ENCODE measurements at places on chromosomes 7 and 10. TPM values are rescaled to one million over a fixed set of nuclear protein-coding genes. Genes with fewer than 3 reads are reported as not detected.

The CUZD1 gene
- total RNA-seq, result 2.9 TPM

The AGFG2 gene
- 42.5 TPM for total RNA-seq

The KIAA1549 gene
- 14.1 TPM for total RNA-seq

The CEP55 gene
- 96.4 TPM for total RNA-seq

The LBX1 gene
- total RNA-seq, result 0.15 TPM

The SEMA4G gene
- total RNA-seq, result 4.7 TPM

The EPDR1 gene
- total RNA-seq, result 86.6 TPM

- no peak overlapping the region for H3K27ac ChIP-seq
Measured at GRCh38 chr7:6579446-6579845, 2.2 kb downstream of the ZDHHC4 start.

- H3K36me3 ChIP-seq, result no peaks in the 10 kb centered on the region
- H3K27ac ChIP-seq, result peak overlapping the region; percentile 95
- no peaks in the 10 kb centered on the region for H3K27me3 ChIP-seq
- H3K4me1 ChIP-seq, result peaks cover 10% of the 10 kb centered on the region
- DNase-seq, result no peak
Measured at GRCh38 chr10:88974446-88975376, 15.9 kb upstream of the FAS start.

DNA sequence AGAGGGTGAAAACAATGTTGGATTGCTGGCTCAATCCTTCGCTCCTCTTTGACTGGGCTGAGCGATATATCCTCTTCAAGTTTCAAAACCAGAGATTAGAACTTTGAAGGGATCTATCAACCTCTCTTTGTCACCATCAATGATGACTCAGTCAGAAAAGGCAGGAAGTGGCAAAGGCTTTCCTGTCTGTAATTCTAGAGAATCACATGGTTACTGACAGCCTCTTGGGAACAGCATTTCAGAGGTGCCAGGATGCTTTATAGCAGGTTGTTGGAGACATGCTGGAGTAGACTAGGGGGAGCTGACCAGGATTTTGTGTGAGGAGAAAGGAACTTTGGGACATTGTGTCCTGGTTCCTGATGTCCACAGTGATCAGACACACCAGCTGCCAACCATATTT lies 81.3 kb downstream of the PRKCQ start:
- DNase-seq, result no peak
- H3K36me3 ChIP-seq, result no peaks in the 10 kb centered on the region
- no peak overlapping the region for H3K27ac ChIP-seq
- no peak overlapping the region for H3K4me3 ChIP-seq
- H3K4me1 ChIP-seq, result no peaks in the 10 kb centered on the region

DNA sequence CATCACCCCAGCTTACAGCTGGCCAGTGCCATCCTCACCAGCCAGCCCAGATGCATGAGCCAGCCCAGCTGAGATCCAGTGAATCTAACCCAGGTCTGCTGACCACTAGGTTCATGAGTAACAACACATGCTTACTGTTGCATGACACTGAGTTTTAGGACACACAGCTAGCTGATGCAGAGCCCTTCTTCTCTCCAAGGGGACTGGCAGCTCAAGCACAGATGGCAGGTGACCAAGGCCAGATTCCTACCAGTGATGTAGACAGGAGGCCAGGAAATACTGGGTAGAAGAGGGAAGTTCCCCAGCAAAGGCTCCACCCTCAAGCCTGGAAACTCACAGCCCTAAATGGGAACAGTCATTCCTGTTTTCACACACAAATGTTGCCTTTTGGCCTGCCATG lies 236.6 kb downstream of the GRID1 start:
- H3K27me3 ChIP-seq, result no peaks in the 10 kb centered on the region
- no peak for DNase-seq
- H3K4me3 ChIP-seq, result no peak overlapping the region
- no peaks in the 10 kb centered on the region for H3K4me1 ChIP-seq
- no peak overlapping the region for H3K27ac ChIP-seq

DNA sequence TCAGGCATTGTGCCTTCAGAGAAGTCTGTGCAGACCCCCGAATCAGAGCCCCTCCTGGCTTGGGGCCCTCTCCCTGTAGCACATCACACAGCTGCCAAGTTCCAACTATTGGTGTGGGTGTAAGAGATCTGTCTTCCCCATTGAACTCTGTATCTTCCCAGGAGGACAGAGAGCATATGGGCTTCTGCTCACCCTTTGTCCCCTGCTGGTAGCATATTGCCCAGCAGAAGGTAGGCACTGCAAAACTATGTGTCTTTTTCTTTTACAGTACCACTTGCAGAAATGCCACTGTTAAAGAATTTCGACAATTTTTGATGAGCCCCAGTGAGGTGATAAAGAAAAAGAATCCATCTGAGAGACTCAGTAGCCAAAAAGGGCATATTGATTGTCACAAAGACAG lies 59.6 kb downstream of the NPY start:
- no peaks in the 10 kb centered on the region for H3K4me1 ChIP-seq
- no peaks in the 10 kb centered on the region for H3K27me3 ChIP-seq
- H3K27ac ChIP-seq, result no peak overlapping the region
- H3K4me3 ChIP-seq, result no peak overlapping the region
- DNase-seq, result no peak

- peaks cover 30% of the 10 kb centered on the region for H3K4me1 ChIP-seq
- H3K27ac ChIP-seq, result no peak overlapping the region
- no peaks in the 10 kb centered on the region for H3K27me3 ChIP-seq
- peaks cover 8% of the 10 kb centered on the region for H3K36me3 ChIP-seq
- DNase-seq, result no peak
Measured at GRCh38 chr10:99393683-99394082, 36.7 kb downstream of the GOT1 start.

DNA sequence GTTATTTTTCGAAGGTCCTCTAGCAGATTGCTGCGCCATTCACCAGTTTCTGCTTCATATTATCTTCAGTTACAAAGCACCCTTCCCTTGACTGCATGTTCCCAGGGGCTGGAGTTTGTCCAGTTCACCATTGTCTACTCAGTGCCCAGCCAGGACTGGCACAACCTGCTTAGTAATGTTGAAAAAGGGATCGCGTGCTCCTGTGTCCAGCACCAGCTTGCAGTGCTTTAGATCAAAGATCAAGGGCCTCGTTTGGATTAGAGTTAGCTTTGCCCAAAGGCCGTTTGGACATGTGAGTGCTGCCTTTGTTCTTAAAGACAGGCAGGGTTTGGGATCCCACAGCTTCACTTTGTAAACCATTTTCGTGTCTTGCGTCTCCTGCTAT lies 867 bp downstream of the ATP6V0E2 start:
- H3K36me3 ChIP-seq, result no peaks in the 10 kb centered on the region
- H3K27me3 ChIP-seq, result no peaks in the 10 kb centered on the region
- DNase-seq, result no peak
- H3K4me3 ChIP-seq, result peak overlapping the region; percentile 88
- H3K4me1 ChIP-seq, result peaks cover 12% of the 10 kb centered on the region

GRCh38 chr7:68700414-68700813 lies 897.9 kb upstream of the AUTS2 start:
- H3K27ac ChIP-seq, result no peak overlapping the region
- H3K36me3 ChIP-seq, result no peaks in the 10 kb centered on the region
- H3K4me1 ChIP-seq, result no peaks in the 10 kb centered on the region
- H3K4me3 ChIP-seq, result no peak overlapping the region
- DNase-seq, result no peak

DNA sequence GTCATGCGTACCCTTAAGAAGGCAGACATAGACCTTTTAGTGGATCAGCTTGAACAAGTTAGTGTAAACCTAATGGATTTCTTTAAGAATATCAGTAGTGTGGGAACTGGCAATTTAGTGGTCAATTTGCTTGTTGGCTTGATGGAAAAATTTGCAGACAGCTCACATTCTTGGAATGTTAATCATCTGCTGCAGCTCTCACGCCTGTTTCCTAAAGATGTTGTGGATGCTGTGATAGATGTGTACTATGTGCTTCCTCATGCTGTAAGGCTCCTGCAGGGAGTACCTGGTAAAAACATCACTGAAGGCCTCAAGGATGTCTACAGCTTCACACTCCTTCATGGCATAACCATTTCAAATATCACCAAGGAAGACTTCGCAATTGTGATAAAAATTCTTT lies 103.4 kb downstream of the ABCA13 start:
- no peak overlapping the region for H3K27ac ChIP-seq
- DNase-seq, result no peak
- H3K4me1 ChIP-seq, result no peaks in the 10 kb centered on the region
- peaks cover 14% of the 10 kb centered on the region for H3K27me3 ChIP-seq
- H3K4me3 ChIP-seq, result no peak overlapping the region

DNA sequence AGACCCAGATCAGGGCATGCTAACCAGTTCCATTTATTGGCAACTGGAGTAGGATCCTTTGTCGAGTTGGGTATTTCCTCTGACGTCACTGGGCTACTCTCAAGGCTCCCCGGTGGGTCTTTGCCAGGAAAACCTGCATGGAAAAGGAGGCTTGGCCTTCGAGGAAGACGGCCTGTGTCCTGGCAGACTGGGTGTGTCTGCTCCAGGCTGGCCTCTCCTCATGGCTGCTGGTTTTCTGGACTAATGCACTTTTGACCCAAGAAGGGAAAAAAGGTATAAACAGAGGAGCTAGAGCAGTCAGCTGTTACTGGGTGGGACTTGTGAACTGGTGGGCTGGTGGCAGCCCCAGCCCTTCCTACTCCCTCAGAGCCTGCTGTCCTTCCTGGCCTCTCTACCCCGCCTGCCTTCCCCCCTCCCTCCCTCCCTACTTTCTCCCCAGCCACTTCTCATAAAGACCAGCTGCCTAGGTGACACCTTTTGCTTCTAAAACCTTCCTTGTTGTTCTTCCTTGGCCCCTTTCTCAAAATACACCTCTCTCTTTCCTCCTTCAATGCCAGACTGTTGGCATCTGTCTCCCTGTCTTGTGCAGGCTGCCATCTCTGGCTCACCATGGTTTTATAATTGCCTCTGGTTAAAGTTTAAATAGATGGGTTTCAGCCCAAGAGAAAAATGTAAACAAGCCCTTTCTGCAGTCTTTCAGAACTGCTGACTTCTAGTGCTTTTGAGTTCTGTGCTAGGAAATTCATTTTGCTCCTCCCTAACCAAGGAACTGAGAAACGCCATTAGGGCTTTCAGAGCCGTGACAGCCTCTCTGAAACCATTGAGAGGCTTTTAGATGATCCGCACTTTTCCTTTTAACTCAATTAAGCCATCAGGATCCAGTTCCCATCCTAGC lies 101.8 kb upstream of the MKLN1 start:
- no peak overlapping the region for H3K4me3 ChIP-seq
- H3K36me3 ChIP-seq, result no peaks in the 10 kb centered on the region
- H3K4me1 ChIP-seq, result no peaks in the 10 kb centered on the region
- H3K27ac ChIP-seq, result no peak overlapping the region

- H3K4me1 ChIP-seq, result no peaks in the 10 kb centered on the region
- H3K27ac ChIP-seq, result no peak overlapping the region
- H3K4me3 ChIP-seq, result no peak overlapping the region
- H3K36me3 ChIP-seq, result peaks cover 11% of the 10 kb centered on the region
- DNase-seq, result peak; percentile 69
- H3K27me3 ChIP-seq, result no peaks in the 10 kb centered on the region
Measured at GRCh38 chr7:107966711-107967110, 36.2 kb downstream of the LAMB1 start.

- H3K27ac ChIP-seq, result no peak overlapping the region
- no peak overlapping the region for H3K4me3 ChIP-seq
- DNase-seq, result no peak
- no peaks in the 10 kb centered on the region for H3K27me3 ChIP-seq
- no peaks in the 10 kb centered on the region for H3K4me1 ChIP-seq
- H3K36me3 ChIP-seq, result no peaks in the 10 kb centered on the region
Measured at GRCh38 chr10:79336276-79336675, 11.0 kb upstream of the PPIF start.

Data from Panc1 (cell line).